Activated CD4-positive, alpha-beta T cell treated with anti-CD3 and anti-CD28 coated beads for 36 hours (primary cell): ENCODE measurements at places on chromosomes 16 and 17. TPM values are rescaled to one million over a fixed set of nuclear protein-coding genes. Genes with fewer than 3 reads are reported as not detected.

MATCAP1 gene
- 30.4 TPM for total RNA-seq

MT1H gene
- 0.61 TPM for total RNA-seq

P2RX1 gene
- 0.72 TPM for total RNA-seq

RHBDL3 gene
- 0.09 TPM for total RNA-seq

TRIM37 gene
- total RNA-seq = 22.7 TPM

GRCh38 chr17:5209396-5209795 is 17.7 kb upstream of the ZNF594 start:
- DNase-seq = no peak

DNA sequence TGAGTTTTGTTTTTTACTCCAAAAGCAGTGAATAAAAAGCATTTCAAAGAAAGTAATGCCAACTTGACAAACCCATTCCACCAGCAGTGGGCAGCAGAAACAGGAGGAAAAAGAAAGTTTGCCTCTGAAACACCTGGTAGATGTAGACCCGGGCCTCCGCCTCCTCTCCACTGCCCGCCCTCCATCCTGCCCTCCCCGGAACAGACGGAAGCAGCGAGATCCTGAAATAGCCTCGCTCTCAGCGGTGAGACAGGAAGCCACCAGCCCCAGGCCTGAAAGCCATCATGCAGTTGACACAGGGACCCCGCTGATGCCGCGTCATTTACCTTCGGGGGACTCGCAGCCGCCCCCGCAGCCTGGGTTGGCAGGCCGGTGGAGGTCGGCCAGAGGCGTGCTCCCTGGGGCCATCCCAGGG is 67.8 kb downstream of the C16orf78 start:
- peak; percentile 81 for DNase-seq

DNA sequence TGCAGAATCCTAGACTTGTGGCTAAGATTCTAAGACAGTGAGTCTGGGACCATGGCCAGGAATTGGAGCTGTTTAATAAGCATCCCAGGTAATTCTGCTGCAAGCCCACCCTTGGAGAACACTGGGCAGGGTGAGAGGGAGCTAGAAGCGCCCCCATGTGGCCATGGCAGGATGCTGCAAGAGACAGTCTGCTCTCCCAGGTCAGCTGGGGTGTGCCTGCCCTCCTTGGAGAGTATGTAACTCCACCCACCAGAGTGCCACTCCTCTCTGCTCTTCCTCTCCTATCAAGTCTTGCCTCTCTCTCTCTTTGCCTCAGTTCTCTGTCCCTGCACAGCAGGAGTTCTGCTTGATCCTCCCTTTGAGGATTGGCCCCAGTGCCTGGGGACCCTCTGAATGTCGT is 14.9 kb downstream of the RCVRN start:
- peak; percentile 56 for DNase-seq

DNA sequence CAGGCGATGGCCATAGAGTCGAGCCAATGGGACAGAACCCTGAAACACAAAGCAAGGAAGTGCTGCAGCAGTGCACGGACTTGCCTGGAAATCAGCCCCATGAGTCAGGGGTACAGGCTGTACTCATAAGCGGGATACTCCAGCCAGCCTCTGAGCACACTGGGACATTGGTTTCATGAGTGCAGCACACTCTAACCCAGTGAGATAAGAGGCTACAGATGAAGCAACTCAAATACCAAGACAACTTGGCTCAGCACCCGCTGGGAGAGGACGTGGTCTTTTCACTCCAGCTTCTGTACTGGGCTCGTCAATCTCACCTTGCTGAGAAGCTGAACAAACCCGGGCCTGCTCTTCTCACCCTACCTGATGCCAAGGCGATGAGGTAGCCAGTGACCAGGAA is 98.2 kb downstream of the AXIN2 start:
- no peak for DNase-seq

DNA sequence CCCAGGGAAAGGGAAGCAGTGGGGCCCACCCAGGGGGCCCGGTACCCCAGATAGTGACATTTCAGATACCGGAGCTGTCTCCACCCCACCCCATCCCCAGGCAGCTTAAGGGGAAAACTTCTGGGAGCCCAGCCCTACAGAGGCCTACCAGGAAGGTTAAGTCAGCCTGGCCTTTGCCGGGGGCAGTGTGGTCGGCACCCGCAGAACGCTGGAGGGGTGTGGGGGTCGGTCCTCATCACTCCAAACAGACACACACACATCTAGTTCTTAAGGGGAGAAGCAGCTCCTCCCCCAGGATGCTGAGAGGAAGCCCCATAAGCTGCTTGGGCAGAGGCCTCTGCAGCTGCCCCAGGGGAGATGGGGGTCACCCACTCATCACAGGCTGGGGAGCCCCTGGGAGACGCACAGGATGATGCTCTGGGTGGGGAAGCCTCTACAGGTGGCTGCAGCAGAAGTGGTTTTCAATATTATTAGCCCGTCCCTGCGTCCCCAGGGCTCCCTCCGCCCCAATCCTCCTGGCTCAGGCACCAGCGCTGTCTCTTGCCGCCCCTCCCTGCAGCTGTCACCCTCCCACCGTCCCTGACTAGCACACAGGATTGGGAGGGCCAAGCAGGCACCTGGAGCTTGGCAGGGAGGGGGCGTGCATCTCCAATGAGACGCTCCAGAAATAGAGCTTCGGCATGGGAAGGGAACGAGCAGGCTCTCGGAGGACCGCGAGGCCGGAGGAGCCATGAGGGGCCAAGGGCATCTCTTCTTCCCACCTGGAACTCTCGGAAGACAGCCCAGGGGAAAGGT is 1.4 kb upstream of the ABR start:
- DNase-seq = peak; percentile 15

DNA sequence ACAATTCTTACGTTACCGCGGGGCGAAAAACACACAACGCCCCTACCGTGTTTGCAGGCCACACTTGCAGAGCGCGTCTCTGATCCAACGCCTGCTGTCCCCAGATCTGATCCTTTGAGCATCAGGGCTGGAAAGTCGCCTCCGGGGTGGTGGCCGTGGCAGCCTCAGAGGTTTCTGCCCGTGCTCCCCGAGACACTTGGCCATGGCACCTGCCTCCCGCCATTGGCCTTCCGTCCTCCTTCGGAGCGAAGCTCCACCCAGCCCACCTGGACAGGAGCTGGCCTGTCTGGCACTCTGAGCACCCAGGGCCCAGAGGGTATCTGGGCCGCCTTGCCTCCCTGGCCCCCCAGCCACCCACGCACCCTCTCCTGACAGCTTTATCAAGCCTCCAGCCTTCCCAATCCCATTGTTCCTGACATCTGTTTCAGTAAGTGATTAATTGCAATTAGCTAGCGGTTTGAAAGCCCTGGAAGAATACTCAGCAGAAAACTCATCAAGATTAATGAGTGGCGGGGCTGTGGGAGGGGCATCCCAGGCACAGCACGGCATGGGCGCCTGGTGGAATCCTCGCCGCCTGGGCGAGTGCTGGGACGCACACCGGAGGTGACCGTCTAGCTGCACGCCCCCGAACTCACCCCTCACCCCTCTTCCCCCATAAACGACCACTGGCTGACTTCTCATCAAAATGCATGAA is 181.5 kb upstream of the GSE1 start:
- no peak for DNase-seq

DNA sequence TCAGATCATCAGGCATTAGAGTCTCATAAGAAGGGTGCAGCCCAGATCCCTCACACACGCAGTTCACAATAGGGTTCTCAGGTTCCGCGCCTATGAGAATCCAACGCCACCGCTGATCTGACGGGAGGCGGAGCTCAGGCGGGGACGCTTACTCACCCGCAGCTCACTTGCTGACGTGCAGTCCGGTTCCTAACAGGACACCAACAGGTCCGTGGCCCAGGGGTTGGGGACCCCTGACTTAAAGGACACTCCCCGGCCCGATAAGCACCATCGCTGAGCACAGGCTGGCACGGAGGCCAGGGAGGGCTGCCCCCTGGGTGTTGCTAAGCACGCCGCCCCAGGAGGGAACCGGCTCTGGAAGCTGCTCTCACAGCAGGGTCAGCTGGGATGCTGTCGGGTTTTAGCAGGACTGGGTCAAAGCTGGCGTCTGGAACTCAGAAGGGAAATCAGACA is 30.1 kb upstream of the BAHCC1 start:
- DNase-seq = peak; percentile 70

- no peak for DNase-seq
Observed at GRCh38 chr17:67517325-67517724, 140.2 kb downstream of the PITPNC1 start.

DNA sequence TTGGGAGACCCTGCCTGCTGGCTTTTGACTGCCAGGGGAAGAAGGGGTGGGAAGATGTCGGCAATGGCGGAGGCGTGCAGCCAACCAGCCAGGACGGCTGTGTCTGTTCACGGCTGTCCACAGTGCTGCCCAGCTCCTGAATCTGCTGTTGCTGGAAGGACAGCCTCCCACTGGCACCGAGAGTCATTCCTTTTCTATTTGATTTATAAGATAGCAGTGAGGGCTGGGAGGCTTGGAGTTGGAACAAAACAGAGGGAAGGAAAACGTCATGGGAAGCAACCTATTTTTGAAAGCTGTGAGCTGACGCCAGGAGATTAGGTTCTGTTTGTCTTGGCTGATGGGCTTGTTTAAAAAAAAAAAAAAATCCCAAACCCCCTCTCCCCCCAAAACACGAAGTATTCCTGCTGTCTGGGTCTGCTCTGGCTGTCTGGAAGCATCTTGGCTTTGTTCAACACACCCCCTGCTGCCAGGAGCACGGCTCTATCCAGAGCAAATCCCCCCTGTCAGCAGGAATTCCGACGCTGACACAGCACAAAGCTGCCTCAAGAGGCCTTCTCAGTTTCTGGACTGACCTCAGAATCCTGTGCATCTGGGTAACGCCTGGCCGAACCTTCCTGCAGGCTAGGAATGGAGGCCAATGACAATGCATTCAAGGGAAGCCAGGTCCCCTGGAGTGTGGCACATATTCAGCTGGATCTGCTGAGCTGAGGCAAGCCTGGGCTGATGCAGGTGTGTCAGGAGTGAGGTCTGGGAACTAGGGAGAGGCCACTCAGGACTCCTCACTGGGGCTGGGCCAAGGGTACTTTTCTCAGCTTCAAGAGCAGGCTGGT is 41.0 kb upstream of the SREBF1 start:
- DNase-seq = no peak

GRCh38 chr17:52159246-52160135 is 977 bp upstream of the CA10 start:
- DNase-seq = no peak

GRCh38 chr17:41959336-41960095 is 7.1 kb upstream of the CNP start:
- peak; percentile 17 for DNase-seq
